ENCODE measurements at places on chromosomes 3 and 15.

- DNase-seq = no peak
These were observed 38.4 kb upstream of the MBNL1 start for GRCh38 chr3:152230370-152230769.

- DNase-seq = no peak
These were observed 20.6 kb upstream of the TRANK1 start for GRCh38 chr3:36965440-36965839.

DNA sequence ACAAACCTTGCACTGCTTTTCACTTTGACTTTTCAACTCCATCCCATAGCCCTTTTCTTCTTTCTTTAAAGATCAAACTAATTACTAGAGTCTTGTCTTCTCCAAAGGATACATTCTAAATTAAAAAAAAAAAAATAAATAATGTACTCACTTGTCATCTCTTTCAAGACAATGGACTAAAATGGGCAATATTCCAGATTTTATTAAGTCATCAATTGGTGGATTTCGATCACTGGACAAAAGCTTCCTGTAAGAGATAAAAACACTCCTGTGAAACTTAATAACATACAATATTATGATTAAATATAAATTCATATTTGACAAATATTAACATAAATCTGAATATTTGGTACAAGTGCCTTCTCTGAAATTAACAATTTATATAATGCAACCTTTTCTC, 34.1 kb downstream of the KPNA4 start:
- no peak for DNase-seq

- DNase-seq = no peak
These were observed 825.0 kb upstream of the ROBO1 start for GRCh38 chr3:80592792-80593191.

GRCh38 chr3:24387493-24387892, 107.2 kb downstream of the THRB start:
- no peak for DNase-seq
